ENCODE measurements at places on chromosomes 16 and 17. TPM values are rescaled to one million over a fixed set of nuclear protein-coding genes. Genes with fewer than 3 reads are reported as not detected.

SLC16A3 gene
- 195 TPM for total RNA-seq

TBC1D3E gene
- total RNA-seq = not detected

- no peak for DNase-seq
- H3K36me3 ChIP-seq = peaks cover 14% of the 10 kb centered on the region
- H3K27me3 ChIP-seq = no peaks in the 10 kb centered on the region
Measured at GRCh38 chr16:14434860-14435259, 195.2 kb downstream of the PARN start.

- DNase-seq = peak; percentile 53
- peaks cover 42% of the 10 kb centered on the region for H3K27me3 ChIP-seq
- peak overlapping the region; percentile 70 for H3K4me3 ChIP-seq
- peaks cover 41% of the 10 kb centered on the region for H3K4me1 ChIP-seq
Measured at GRCh38 chr17:42682722-42683403, 532 bp downstream of the CNTNAP1 start.

DNA sequence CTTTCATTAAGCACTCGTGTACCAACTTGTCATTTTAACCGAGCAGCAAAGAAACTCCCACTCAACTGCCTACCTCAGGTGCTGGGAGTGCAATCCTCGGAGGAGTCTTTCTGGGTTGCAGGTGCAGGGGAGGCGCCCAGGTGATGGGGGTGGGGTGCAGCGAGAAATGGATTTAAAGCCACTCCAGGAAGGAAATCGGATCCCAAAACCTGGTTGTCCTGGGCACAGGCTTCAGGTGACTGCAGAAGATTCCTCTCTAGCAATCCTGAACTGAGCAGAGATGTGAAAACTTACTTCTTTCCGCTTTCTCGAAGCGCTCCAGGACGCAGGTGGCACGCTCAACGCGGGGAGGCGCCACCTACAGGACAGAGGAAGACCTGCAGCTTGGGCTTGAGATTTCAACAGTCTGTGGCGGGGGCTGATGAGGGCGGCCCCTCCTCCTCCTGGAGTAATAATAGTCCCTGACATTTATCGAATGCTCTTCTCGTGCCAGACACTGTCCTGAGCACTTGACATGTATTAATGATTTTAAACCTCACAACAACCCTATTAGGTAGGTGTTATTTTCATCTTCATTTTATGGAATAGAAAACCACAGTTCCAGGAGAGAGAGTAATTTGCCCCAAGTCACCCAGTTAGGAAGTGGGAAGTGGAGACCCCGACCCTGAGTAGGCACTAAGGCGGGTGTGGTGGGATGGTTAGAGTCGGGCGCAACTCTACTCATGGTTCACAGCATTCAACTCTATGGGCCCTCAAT, 27.2 kb upstream of the SKAP1 start:
- peaks cover 11% of the 10 kb centered on the region for H3K36me3 ChIP-seq
- peak; percentile 79 for DNase-seq
- peak overlapping the region; percentile 89 for H3K27ac ChIP-seq
- H3K27me3 ChIP-seq = peaks cover 2% of the 10 kb centered on the region
- H3K4me1 ChIP-seq = peaks cover 52% of the 10 kb centered on the region

- H3K36me3 ChIP-seq = no peaks in the 10 kb centered on the region
- peaks cover 6% of the 10 kb centered on the region for H3K4me1 ChIP-seq
- H3K27ac ChIP-seq = no peak overlapping the region
- H3K27me3 ChIP-seq = peaks cover 42% of the 10 kb centered on the region
- H3K4me3 ChIP-seq = peak overlapping the region; percentile 30
- DNase-seq = peak; percentile 80
Measured at GRCh38 chr16:89201439-89202377, 1.4 kb upstream of the SLC22A31 start.

DNA sequence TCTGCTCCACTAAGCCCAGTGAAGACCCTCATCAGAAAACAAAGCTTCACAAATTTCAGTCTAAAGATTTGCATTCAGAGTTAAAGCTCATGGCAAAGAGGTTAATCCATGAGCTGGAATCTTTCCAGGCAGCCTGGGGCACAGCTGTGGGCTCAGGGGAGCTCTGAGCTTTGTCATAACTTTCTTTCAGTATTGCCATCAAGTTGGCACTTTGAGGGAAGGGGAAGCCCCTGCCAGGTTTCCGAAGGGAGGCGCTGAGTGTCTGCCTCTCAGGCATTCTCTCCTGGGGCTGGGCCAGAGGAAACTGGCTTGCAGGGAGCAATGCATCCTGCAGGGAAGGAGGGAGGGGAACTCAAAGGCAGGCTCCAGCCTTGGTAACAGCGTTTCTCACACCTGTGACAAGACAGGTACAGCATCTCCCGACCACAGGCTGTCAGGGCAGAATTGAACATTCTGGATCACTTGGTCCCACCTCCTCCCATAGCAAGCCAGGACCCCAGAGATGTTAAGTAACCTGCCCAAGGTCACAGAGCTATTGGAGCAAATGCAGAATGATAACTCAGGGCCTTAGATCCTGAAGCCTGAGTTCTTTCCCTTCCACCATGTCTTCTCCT, 3.9 kb downstream of the LPO start:
- H3K27ac ChIP-seq = no peak overlapping the region
- H3K4me1 ChIP-seq = peaks cover 15% of the 10 kb centered on the region
- DNase-seq = no peak

DNA sequence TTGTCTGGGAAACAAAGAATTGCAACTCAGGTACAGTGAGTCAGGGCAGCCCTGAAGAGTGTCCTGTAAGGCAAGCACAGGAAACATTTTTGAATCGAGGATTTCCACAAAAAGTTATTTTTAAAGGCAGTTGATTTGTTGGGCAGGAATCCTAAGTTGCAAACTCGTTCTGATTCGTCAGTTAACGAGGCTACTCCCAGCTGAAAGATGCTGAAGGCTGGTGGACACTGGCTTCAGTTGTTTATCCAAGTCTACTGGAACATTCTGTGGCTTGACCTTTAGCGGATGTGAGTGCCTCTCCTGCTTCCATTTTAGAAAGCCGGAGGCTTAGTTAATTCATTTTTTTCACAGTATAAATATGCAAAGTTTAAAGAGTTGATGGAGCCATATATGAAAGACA, 84.2 kb downstream of the KCNJ12 start:
- no peak overlapping the region for H3K4me3 ChIP-seq
- H3K27ac ChIP-seq = no peak overlapping the region
- DNase-seq = no peak
- peaks cover 17% of the 10 kb centered on the region for H3K27me3 ChIP-seq
- H3K36me3 ChIP-seq = no peaks in the 10 kb centered on the region
- H3K4me1 ChIP-seq = peaks cover 21% of the 10 kb centered on the region
